ENCODE measurements at places on chromosomes 4 and X.

DNA sequence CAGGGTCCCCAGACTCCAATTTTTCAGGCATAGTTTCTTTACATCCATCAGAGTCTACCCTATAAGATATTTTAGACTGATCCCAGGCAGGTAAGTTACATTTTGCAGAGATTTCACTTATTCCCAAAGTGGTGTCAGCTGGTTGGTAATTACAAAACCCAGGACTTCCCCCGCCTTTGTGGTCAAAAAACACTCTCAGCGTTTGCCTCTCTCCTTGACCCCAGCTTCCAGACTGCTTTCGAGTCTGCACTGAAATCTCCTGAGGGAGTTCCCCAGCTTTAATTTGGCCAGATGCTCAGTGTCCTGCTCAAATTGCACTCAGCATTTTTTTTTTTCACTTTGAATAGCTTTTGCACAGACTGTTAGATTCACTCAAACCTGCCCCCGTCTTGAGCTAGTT is 11.2 kb upstream of the AMOT start:
- DNase-seq, result no peak

- no peak for DNase-seq
Observed at GRCh38 chrX:71239781-71240180, 14.2 kb downstream of the ZMYM3 start.

DNA sequence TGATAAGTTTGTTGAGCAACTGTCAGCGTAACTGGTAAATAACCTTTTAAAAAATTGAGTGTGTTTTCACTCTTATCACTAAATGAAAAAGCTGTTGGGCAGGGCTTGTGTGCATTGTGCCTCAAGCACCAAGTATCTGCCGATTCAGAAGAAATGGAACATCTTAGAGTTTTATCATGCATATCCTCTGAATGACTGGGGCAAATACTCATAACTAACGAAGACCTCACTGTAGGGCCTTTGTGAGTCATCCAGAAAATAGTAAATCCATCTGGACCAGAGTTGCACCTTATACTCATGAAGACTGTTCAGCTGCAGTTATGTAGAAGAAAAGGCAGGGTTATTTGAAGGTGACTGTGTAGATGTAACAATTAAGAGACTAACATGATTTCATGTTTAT is 222.1 kb downstream of the CAMK2D start:
- no peak for DNase-seq

- no peak for DNase-seq
Observed at GRCh38 chr4:169271692-169272007, 894 bp upstream of the SH3RF1 start.

GRCh38 chrX:129534816-129535578 is 5.1 kb upstream of the OCRL start:
- DNase-seq, result no peak

DNA sequence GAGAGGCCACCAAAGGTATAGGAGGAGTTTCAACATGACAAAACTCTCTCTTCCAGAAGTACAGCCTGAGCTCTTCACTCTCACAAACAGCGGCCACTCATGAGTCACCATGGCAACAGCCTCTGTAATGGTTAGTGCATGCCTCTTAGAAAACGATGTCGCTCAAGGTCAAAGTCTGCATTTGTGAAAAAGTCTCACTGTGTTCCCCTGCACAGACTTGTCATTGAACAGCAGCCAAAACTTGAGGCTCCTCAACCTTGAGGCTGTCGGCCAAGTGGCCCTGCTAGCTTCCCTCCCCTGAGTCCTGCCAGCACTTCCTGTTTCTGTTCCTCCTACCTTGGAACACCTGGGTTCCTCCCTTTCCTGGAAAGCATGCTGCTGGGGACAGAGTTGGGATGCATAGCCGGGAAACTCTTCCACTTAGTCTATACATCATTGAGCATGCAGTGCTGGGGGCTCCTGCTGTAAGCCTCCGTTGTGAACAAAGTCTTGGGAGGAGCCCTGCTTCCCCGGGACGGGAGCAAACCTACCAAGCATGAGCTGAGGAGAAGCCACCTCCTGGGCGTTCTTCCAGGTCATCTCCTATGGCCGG is 66.6 kb downstream of the ING2 start:
- no peak for DNase-seq

- no peak for DNase-seq
Observed at GRCh38 chr4:157076578-157076947, 613 bp downstream of the GLRB start.

DNA sequence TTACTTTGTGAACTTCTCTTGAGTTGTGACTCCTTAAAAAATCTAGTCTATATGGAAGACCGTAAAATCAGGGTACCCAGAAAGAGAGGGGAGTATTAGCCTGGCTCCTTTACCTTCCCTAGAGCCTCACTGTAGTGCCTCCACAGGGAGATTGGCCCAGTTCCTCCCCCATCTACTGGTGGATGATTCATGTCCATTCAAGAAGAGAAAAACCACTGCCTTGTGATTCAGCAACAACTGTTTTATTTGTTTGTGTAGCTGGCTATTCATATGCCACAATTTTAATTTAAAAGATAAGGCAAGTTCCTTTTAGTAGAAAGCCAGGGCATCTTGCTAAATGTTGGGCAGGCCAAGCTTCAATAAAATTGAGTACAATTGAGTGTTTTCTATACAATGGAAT is 221.8 kb upstream of the KCNIP4 start:
- no peak for DNase-seq

DNA sequence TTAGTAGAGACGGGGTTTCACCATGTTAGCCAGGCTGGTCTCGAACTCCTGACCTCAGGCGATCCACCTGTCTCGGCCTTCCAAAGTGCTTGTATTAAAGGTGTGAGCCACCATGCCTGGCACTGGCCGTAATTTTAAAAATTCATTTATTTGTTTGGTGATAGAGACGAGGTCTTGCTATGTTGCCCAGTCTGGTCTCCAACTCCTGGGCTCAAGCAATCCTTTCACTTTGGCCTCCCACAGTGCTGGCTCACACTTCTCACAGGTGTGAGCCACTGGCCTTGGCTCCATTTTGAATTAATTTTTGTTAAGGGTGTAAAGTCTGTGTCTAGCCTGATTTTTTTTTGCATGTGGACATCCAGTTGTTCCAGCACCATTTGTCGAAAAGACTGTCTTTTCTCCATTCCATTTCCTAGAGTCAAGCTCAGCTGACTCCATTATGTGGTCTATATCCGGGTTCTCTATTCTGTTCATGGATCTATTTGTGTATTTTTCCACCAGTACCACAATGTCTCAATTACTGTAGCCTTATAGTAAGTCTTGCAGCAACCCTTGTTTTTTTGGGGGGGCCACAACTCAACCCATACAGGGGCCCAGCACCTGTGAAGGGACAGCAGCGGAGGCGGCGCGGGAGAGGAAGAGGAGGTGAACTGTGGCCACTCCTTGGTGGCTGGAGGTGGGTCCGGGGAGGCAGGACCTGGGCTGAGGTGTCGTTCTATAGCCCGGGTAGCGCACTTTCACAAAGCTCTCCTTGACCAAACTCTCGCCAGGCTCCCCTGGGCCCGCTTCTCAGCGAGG is 1.5 kb upstream of the NSD2 start:
- DNase-seq, result no peak

DNA sequence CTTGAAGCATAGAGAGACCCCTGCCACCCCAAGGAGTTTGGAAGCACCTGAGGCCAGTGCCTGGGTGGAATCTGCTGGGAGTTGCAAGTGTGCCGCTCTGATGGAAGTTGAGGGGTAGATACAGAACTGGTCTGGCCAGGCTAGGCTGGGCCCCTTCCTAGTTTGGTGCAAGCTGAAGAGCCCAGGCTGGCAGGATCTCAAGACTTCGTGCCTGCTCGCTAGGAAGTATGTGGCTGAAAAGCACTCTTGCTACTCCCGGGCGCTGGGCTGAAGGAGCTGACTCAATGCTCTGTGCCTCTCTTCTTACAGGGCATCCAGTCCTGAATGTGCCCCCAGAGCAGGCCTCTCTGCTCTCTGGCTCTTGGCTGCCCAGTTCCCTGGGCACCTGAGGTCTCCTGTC is 51.7 kb upstream of the PJA1 start:
- no peak for DNase-seq

- DNase-seq, result no peak
Observed at GRCh38 chr4:81213671-81214070, 1.4 kb downstream of the PRKG2 start.

- DNase-seq, result no peak
Observed at GRCh38 chr4:105845559-105845958, 49.7 kb upstream of the NPNT start.

GRCh38 chr4:17875402-17876070 is 64.8 kb downstream of the NCAPG start:
- DNase-seq, result no peak

DNA sequence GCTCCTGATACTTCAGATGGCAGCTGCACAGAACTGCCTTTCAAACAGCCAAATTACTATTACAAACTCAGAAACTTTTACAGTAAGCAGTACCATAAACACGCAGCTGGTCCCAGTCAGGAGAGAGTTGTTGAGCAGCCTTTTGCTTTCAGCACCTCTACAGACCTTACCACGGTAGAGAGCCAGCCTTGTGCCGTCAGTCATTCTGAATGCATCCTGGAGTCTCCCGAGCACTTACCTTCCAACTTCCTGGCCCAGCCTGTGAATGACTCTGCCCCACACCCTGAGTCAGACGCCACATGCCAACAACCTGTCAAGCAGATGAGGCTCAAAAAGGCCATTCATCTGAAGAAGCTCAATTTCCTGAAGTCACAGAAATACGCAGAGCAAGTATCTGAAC is 12.4 kb downstream of the ZBTB49 start:
- DNase-seq, result no peak

GRCh38 chr4:38940476-38940875 is 72.9 kb downstream of the FAM114A1 start:
- no peak for DNase-seq

DNA sequence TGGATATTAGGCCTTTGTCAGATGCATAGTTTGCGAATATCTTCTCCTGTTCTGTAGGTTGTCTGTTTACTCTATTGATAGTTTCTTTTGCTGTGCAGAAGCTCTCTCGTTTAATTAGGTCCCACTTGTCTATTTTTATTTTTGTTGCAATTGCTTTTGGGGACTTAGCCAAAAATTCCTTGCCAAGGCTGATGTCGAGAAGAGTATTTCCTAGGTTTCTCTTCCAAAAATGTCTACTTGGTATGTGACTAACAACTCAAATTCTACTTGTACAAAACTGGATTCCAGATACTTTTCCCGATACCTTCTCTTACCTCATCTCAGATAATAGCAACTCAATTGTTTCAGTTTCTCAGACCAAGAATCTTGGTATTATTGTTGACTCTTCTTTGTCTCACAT is 142.4 kb upstream of the GLRA2 start:
- no peak for DNase-seq

DNA sequence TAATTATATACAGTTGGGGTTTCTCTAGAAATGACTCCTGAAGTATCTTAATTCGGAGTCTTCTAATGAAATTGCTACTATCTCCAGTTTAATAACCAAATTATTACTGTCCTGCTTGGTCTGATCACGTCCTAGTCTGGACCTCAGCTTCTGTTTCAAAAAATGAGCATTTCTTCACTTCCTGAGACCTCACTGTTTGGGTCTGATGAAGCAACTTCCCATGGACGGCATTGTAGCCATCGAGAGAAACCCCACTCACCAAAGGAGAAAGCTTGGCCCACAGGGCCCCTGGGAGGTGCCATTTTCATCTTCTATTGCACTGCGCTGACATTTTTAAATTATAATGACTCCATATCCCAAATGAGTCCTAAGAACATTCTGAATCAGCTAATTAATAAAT is 178.0 kb downstream of the MGST2 start:
- DNase-seq, result no peak

- no peak for DNase-seq
Observed at GRCh38 chrX:123155327-123155726, 28.8 kb upstream of the GRIA3 start.

DNA sequence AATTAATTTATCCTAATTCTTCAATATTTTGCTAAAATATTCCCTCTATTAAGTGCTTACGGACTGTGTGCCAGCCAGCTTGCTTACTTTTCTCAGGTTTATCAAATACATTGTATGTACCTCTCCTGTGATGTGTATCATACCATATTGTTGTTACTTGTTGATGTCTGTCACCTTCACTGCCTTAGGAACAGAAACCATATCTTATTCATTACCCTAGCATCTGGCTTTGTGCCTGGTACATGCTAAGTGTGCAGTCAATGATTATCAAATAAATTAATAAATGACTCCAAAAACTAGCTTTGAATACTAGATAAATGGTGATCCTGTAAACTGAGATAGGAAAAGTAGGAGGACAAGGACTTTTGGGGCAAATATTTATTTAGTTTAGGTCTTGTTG is 6.9 kb downstream of the CLCN3 start:
- DNase-seq, result no peak

GRCh38 chr4:53902786-53903185 is 161.6 kb downstream of the CHIC2 start:
- DNase-seq, result no peak

DNA sequence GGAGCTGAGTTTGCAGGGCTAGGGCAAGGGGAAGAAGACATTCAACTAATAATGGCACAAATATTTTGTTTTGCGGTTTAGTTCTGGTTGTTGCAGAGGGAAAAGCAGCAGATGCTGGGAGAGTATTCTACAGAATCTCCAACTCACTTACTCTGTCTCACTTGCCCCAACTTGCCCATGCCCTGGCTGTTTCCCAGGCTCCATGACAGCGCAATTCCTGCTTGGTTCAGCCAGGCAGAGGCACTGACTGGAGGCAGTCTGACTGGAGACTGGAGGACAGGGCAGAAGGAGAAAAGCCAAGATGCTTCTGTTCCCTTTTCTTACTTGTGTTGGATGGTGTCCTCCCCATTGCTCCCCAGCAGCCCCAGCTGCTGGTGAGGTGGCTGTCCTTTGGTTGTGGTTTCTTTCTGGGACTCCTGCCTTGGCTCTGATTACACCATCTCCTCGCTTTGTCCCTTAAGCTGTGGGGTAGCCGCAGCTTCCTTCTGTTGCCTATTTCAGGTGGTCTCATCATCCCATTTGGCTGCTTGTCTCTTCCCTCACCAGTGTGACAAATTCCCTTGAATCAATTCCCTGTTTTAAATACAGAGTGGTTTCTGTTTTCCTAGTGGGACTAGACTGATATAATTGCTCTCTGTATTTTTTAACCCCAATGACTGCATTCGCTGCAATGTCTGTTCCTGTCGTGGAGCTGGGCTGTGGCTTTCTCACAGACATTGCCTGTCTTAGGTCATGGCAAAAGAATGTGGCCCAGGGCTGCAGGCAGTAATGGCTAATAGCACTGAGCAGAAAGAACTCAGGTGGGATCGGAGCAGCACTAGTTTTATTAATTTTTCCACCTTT is 24.2 kb upstream of the RASL11B start:
- DNase-seq, result no peak

GRCh38 chr4:158778712-158779111 is 9.9 kb downstream of the FNIP2 start:
- no peak for DNase-seq

- DNase-seq, result no peak
Observed at GRCh38 chr4:109365939-109366338, 63.5 kb upstream of the COL25A1 start.

- DNase-seq, result no peak
Observed at GRCh38 chr4:15327311-15328298, 100.2 kb upstream of the C1QTNF7 start.

GRCh38 chr4:177229331-177229730 is 80.3 kb upstream of the NEIL3 start:
- no peak for DNase-seq

- DNase-seq, result no peak
Observed at GRCh38 chrX:134174273-134174660, 62.7 kb upstream of the CCDC160 start.

Data from cardiac septum (tissue), 1 donor.